Stimulated activated CD8-positive, alpha-beta memory T cell treated with anti-CD3 and anti-CD28 coated beads, Interleukin-4, amount 100 ng/mL, for 4 hours (primary cell): ENCODE measurements at places on chromosomes 12 and 14.

- DNase-seq = no peak
Measured at GRCh38 chr12:128810182-128811127, 13.3 kb downstream of the SLC15A4 start.

DNA sequence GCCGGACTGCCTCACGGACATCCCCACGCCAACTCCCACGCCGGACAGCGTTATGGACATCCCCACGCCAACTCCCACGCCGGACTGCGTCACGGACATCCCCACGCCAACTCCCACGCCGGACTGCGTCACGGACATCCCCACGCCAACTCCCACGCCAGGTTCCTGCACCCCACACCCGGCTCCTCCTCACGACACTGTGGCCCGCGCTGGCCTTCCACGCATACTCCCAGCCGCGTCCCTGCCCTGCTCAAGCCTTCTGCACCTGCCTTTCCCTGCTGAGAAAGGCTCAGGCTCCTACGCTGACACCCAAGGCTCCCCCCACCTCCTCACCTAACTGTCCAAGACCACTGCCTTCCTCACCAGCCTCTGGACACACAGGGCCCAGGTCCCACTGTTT, 9.7 kb downstream of the CACNA2D4 start:
- DNase-seq = no peak

DNA sequence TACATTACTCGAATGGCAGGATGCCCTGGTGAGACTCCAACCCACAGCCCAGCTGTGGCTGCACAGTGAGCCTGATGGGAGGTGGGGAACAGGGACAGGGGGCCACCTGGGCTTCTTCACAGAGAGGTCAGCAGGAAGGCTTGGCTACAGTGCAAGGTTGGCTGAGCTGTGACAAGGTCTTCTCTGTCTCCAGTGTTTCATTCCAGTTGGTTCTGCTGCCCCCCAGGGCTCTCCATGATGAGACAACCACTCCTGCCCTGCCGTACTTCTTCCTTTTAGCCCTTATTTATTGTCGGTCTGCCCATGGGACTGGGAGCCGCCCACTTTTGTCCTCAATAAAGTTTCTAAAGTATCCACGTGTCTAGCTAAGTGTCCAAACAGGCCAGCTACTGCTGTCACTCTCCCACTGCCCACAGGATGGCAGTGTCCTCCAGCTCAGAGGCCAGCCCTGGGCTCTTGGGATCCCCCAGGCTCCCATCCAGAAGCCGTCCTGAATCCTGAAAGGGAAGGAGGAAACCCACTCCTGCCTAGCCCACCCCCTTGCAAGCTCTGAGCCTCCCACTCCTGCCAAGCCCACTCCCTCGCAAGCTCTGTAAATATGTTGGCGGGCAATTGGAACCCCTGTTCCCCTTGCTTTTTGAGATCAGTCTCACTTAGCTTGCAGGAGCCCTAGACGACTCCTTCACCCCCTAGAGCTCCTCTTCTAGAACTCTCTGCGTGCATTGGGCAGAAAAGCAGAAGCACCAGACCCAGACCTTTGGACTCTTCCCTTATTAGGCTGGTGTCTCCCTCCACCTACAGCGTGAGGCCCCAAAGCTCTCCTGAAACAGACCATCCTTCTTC, 5.4 kb downstream of the C1QL4 start:
- no peak for DNase-seq

DNA sequence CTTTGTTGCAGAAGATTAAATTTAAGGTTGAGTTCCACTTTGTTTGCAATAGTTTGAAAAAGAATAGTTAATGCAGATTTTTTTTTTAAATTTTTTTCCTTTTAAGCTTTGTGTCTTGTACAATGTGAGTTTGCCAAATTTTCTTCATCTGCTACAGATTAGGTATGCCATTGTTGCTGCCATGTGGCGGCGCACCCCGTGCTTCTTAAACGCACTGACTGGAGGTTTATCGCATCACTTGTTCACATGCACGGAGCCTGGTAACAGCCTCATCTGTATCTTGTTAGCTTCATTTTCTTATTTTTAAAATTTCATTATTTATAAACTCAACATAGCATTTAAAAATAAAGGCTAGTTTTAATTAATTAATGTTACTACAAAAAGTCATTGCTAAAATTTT, 43.5 kb downstream of the ETNK1 start:
- DNase-seq = no peak

DNA sequence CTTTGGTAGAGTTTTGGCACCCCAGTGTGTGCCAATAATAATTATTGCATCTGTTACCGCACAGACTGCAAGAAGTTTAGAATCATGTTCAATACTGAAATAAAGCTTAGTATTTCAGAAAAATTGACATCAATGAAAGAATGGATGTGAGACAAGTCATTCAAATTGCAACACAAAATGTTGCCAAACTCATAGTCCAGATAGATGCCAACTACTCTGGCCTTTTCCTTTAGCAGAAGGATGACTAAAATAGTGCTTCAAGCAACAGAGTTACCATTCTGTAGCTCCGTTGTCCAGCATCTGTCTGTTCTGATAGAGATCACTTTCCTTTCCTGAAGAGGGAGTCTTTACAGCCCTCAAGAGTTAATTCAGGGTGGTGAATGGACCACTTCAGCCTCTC, 77.5 kb downstream of the LIN7A start:
- DNase-seq = no peak

- DNase-seq = no peak
Measured at GRCh38 chr14:79375356-79375755, 835.9 kb downstream of the DIO2 start.

GRCh38 chr14:97788364-97788763, 991.2 kb downstream of the VRK1 start:
- no peak for DNase-seq

DNA sequence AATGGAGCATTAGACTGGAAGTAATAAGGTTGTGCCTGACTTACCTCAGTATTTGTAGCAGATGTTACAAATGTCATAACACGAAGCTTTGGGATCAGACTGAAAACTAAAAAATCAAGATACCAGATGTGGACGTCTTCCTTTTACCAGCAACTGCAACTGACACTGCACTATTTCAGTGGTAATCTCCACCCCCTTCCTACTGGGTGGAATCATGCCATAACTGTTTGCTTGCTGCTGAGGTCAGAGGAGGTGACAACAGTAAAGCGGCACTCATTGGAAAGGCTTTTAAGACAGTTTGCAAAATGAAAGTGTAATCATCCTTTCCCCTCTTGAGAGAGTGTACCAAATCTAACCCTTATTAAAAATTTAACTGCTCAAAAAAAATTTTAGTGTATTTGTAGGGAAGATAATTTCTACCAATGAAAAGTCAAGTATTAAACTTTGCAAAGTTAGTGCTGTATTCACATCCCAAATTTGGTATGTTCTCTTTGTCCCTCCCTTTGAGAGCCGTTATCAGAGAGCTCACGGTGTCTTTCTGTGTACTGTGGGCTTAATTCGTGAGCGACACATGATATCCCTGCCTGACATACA, 420.7 kb downstream of the NPAS3 start:
- DNase-seq = no peak

- no peak for DNase-seq
Measured at GRCh38 chr12:27814851-27815591, 35.0 kb upstream of the MANSC4 start.

- no peak for DNase-seq
Measured at GRCh38 chr14:96039633-96040311, 610 bp downstream of the C14orf132 start.

GRCh38 chr12:113291586-113291985, 43.3 kb downstream of the SLC8B1 start:
- no peak for DNase-seq

GRCh38 chr14:38755036-38755435, 348.0 kb downstream of the SEC23A start:
- no peak for DNase-seq

GRCh38 chr12:104720339-104721038, 237.6 kb downstream of the SLC41A2 start:
- DNase-seq = peak; percentile 37

DNA sequence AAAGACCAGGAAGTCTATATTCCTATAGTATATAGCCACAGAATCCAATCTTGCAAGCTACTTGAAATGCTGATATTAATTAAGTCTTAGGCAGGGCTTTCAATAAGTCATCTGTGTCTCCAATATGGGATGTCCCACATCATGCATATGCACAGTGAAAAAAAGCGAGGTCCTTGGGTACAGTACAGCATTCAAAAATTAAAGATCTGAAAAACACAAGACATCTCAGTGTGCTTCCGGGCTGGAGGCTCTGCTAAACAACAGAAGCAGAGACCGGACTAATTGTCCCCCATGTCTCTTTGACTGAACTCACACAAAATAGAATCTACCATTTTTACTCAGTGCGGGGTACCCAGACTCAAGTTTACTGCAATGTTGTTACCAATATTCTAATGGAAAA, 156.0 kb downstream of the DAD1 start:
- no peak for DNase-seq

DNA sequence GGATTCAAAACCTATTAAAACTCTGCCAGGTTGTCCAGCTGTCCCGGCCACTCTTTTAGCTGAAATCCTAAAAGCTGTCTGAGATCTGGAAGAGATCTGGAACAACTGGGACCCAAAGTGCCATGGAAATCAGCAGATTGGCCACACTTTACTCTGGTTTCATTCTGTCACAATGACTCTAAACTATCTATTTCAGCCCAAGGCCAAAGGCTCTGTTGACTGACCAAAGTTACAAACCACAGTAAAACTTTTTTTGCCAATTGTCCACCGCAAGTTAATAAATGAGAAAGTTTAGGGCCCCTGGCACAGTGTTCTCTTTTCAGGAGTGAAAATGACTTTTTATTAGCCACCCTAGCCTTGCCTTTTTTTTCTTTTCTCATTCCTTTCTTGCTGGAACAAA, 113.4 kb upstream of the CPM start:
- DNase-seq = no peak

GRCh38 chr12:117854339-117855012, 114.3 kb downstream of the KSR2 start:
- no peak for DNase-seq

DNA sequence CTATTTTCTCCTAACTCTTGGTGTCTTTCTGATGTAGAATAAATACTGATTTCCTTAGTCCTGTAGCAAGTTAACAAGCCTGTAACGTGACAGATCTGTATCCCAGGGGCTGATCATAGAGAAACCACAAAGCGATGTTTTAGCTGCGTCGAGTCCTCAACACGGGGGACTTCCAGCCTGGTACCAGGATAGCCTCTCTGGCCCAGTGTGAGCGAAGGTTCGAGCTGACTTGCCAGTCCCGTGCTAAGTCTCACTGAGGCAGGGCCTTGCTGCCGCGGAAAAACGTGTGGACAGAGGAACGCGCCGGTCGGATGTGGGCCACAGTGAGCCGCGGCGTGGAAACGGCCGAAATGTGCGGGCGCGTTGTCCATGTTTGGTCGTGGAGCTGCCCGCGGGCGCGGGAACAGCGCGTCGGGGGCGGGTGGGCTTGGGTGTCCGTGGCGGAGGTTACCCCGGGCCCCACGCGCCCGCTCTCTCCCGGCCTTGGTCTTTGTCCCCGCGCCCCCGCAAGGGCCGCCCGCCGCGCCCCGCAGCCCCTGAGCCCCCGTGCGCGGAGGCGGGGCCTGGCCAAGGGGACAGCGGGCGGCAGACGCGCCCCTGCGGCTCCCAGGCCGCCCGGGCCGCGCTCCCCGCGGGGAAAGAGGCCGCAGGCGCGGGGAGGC, 531 bp upstream of the EML1 start:
- no peak for DNase-seq

DNA sequence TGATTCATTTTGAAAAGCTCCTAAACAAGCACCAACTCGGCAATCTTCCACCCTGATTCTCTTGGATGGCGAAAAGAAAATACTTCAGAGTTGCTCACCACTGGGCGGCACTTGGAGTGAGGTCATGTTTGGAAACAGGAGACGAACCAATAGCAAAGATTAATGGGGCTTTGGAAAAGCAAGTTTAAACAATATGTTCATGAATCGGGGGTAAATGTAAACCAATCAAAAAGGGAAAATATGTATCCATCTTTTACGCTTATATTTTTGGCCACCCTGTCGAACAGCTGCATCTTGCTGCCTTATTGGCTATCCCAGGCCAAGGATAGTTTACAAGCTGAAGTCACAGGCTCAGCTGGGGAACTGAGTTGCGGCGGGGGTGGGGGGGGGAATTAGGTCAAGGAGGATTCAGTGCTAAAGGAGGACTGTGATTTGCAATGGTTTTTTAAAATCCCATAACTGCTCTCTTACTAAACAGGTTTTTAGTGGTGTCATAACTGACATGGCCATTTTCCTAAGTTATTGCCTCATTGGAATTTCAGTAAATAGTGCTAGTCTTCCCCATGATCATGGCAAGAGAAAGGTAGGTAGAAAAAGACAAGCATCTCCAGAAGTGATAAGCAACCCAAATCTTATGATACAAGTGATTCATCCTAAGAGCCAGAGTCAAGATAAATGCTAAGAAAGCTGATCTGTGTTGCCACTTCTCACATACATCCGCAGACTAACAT, 210.6 kb downstream of the PHLDA1 start:
- no peak for DNase-seq

DNA sequence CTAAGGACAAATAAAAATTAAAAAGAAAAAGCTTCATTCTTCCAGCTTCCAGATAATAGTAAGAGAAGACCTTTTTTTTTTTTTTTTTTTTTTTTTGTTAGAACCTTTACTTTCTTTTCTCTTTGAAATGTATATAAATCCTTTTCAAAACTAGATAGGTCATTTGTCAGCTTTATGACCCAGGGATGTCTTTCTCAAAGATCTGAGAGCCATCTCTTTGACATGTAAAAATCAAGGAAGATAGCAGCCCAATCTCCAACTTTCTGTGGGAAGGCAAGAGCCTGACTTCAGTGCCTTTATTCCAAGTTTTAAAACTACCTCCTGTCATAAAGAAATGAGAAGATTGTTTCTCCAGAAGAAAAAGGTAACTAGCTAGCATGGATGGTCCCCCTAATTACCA, 203.3 kb upstream of the LRFN5 start:
- DNase-seq = no peak

- DNase-seq = no peak
Measured at GRCh38 chr14:96824283-96824682, 27.1 kb downstream of the VRK1 start.

DNA sequence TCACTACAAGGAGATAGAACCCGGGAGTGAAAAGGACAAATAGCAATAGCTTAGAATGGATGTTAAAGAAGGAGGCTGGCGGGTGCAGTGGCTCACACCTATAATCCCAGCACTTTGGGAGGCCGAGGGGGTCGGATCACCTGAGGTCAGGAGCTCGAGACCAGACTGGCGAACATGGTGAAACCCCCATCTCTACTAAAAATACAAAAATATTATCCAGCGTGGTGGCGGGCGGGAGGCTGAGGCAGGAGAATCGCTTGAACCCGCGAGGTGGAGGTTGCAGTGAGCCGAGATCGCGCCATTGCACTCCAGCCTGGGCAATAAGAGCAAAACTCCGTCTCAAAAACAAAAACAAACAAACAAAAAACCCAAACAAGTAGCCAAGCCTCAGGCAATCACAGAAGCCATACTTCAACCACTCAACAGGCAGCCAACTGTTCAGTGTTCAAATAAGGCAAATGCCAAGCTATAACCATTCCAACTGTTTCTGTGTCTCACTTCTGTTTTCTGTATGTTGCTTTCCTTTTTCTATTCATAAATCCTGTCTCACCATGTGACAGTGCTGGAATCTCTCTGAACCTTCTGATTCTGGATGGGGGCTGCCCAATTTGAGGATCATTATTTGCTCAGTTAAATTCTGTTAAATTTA, 3.9 kb upstream of the SPTLC2 start:
- DNase-seq = no peak

GRCh38 chr14:77416836-77417235, 6.5 kb downstream of the NOXRED1 start:
- no peak for DNase-seq
